Kidney (tissue), 22 donors: ENCODE measurements at places on chromosomes 16 and 17. TPM values are rescaled to one million over a fixed set of nuclear protein-coding genes. Genes with fewer than 3 reads are reported as not detected.

Gene TBC1D3K
- polyA plus RNA-seq, result not detected

Gene ASIC2
- polyA plus RNA-seq, result 0.60 TPM

Gene POLG2
- polyA plus RNA-seq, result 9.0 TPM

Gene TP53TG3B
- not detected for polyA plus RNA-seq

Gene ACSM5
- polyA plus RNA-seq, result 22.8 TPM

GRCh38 chr17:21287703-21288449 is 3.4 kb downstream of the MAP2K3 start:
- DNase-seq, result peak; percentile 55

GRCh38 chr17:67421869-67422273 is 44.8 kb downstream of the PITPNC1 start:
- no peak for DNase-seq

Gene TBC1D3C
- polyA plus RNA-seq, result not detected

DNA sequence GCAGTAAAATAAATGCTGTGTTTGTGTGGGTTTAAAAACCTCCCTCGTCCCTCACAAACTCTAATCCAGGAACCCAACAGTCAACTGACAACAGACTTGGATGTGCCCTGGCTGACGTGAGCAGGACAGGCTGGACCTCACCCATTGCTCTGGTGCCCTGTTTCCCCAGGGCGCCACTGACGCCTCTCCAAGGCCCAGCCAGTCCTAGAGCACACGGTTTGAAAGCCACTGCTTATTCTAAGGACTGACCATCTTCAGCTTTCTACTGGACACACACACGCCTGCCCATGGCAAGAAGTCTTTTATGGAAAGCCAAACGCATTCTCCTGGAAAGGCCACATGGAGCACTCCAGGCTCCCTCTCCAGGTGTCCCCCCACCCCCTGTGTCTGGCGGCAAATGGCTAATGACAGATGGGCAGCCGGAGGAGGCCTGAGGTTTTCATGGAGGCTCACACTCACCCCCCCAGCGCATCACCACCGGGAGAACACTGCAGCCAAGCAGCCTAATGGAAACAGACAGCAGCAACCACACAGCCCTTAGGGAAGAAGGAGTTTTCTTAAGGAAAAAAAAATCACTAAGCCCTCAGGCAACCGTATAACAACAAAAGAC is 319.2 kb downstream of the SOX9 start:
- peak; percentile 30 for DNase-seq

- no peak for DNase-seq
These were observed 35.6 kb downstream of the PRKCA start for GRCh38 chr17:66337866-66338485.

DNA sequence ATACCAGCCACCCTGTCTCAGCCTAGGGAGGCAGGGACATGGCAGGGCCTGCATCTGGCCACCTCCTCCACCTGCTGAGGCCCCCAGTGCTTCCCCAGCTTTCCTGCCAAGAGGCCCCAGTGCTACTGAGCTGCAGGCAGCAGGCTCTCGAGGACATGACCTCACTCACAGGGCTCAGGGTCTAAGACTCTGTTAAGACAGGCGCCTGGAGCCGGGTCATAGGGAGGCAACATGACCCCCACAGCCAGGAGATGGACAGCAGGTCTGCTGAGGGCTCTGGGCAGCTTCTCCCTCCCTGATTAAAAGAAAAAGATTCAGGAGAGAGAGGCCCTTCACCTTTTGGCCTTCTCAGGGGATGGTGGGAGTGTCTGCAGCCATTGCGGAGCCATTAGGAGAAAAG is 23.2 kb upstream of the FASN start:
- no peak for DNase-seq

Gene RGS11
- 2.5 TPM for polyA plus RNA-seq

GRCh38 chr17:2688351-2689342 is 22.9 kb downstream of the CLUH start:
- peak; percentile 49 for DNase-seq

DNA sequence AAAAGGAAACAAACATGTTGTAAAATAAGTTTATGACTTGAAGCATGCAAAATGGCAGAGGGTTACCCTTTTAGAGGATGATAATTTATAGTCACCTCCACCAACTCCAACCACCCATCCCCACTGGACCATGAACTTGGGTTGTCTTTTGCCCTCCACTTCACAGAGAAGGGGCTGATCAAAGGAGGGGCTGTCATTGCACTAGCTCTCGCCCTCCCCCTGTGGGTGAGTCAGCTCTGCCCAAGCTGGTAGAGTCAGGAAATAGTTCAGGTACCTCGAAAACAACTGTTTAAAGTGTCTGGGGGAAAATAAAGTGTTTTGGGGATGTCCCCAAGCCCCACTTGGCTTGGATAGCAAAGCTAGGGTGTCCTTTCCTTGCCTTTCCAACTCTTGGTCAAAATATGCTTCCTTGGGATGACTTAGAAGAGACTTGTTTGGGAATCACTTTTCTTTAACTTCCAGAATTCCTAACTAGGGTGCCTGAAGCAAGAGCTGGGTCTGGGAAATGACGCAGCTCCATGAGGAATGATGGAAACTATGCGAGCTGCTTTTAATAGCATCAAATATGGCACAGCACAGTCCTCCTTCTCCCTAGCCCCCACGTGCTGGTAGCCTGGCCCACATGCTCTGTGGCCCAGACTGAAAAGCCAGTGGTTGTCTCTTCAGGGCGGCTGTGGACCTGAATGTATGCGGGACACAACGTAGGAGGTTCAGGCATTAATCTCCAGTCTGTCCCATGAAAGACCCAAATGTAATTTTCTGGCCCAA is 40.7 kb downstream of the TBX4 start:
- no peak for DNase-seq

GRCh38 chr16:86020971-86021370 is 122.0 kb downstream of the IRF8 start:
- peak; percentile 5 for DNase-seq

Gene CMTM2
- not detected for polyA plus RNA-seq

DNA sequence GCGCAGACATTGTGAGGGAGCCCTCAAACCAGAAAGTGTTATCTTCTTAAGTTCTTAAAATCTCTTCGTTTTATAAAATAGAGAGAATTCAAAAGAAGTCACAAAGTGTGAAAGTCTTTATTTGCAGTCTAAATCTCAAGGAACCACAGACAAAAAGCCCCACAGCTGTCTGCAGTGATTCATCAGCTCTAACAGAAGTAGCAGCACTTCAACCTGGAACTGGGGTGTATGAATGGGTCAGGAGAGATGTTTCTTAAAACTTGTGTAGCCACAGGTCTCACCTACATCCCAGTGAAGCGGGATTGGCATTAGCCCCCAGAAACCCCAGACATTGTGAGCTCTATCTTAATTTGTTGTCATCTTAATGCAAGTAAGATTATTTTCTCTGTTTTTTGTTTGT is 61.1 kb downstream of the CDYL2 start:
- no peak for DNase-seq

DNA sequence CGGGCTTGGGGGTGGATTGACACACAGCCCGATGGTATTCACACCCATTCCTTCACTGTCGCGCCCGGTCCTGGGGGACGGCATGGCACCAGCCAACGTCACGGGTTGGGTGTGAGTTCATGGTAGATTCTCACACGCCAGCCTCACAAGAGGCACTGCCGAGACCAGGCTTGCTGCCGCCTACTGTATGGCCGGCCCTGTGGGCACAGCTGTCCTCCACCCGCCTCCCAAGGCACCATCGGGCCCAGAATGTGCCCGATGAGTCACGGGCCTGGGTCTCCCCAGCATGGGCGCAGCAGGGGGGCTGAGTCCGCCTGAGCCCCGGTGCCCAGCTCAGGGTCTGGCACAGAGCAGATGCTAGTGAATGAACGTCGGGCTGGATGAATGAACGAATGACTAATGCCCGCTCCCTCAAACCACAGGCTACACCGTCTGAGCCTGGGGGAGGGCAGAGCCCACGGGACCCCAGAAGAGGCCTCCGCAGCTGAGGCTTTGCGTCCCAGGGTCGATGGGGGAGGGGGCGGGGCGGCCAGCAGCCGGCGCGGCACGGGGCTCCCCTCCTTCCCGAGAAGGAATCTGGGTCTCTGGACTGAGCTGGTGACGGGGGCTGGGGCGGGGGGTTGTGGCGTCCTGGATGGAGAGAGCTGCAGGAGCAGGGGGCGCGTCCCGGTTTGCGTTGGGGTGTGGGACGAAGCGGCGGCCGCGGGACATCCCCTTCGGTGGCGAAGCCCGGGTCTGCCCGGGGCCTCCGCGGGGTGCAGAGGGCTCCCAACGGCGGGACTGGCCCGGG is 829 bp downstream of the PITPNM3 start:
- peak; percentile 69 for DNase-seq

- DNase-seq, result no peak
These were observed 2.4 kb upstream of the RHBDF1 start for GRCh38 chr16:74747-75334.

- peak; percentile 26 for DNase-seq
These were observed 199.1 kb downstream of the XYLT1 start for GRCh38 chr16:17271687-17272086.
